ENCODE measurements at places on chromosomes 2 and 18.

DNA sequence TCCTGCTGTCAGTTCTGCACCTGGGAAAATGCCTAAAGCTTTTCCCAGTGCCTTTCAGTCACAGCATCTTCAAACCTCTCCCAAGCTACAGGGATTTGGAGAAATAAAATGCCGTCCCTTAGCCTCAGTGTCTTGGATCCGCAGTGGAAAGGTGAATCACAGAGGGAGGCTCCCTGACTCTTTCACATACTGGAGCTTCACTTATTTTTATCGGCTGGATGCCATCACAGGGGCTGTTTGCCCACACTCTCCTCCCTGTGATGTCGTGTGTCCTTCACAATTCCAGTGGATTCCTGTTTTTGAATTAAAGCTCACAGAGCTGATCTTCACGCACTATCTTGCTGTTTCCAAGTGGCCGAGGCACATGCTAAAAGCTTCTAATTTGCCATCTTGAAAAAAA, 1303.1 kb upstream of the DDX18 start:
- no peak for DNase-seq

DNA sequence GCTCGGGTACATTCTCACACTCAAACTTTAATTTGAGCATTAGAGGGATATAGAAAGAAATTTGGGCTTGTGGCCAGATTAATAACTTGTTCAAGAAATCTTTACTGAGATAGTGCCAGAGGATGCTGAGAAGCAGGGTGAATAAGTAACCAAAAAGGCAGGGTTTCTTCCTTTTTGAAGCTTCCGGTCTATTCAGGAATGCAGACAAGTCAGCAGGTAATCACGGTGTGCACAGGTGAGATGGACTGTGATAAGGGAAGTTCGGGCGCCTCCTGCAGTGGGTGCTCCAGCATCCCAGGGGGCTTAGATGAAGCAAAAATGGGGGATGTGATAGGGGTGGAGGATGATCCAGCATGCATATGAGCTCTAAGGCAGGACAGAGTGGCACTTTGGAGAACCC, 44.9 kb upstream of the CYP1B1 start:
- no peak for DNase-seq

DNA sequence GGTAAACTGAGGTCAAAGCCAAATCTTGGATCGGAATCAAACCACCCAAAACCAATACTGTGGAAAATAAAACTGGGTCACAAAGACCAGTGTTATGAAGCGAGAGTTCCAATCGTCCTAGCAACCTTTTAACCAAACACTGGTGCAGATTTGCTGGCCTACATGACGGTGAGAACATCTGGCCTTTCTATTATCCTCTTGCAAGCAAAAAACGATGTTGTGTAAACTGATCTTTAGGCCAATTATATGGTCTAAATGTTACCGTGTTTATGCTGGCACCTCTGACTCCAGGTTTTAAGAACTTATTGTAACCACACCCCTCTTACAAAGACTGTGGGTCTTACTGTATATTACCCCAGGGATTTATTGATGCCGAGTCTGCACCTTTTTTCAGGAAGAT, 145.9 kb downstream of the GFPT1 start:
- DNase-seq: no peak

- no peak for DNase-seq
These were observed 104.3 kb downstream of the NDUFA10 start for GRCh38 chr2:239920693-239921365.

- DNase-seq: peak; percentile 55
These were observed at the start of gene PAX3 for GRCh38 chr2:222298311-222299150. PAX3 (minus strand) TSS chr2:222298998; CDS start chr2:222298615, 383 bp downstream.

DNA sequence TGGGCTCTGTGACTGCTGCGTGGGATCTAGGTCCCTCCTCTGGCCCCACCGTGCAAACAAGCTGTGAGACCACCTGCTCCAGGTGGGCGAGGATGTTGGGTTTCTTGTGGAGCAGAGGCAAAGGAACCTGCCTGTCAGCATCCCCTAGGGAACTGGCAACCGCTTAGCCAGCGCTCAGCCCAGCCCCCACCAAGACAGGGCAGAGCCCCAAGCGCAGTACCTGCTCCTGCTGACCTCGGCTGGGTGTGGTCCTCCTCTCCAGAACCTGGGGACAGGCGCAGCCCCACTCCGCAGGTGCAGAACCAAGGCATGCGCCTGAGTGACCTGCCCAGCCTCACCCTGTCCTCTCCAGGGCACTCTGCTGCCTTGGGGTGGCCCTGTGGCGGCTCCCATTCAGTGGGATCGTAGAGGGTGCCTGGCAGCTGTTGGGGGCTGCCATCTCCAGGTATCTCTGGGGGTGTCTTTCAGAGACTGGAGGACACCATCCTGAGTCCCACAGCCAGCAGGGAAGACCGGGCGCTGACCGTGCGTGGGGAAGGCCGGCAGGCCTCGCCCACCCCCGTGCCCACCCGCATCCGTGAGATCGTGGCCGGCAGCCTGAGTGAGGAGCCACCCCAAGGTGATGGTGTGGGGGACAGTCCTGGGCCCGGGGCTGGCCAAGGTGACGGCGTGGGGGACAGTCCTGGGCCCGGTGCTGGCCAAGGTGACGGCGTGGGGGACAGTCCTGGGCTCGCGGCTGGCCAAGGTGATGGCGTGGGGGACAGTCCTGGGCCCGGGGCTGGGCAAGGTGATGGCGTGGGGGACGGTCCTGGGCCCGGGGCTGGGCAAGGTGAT, 12.3 kb downstream of the CROCC2 start:
- DNase-seq: peak; percentile 15

DNA sequence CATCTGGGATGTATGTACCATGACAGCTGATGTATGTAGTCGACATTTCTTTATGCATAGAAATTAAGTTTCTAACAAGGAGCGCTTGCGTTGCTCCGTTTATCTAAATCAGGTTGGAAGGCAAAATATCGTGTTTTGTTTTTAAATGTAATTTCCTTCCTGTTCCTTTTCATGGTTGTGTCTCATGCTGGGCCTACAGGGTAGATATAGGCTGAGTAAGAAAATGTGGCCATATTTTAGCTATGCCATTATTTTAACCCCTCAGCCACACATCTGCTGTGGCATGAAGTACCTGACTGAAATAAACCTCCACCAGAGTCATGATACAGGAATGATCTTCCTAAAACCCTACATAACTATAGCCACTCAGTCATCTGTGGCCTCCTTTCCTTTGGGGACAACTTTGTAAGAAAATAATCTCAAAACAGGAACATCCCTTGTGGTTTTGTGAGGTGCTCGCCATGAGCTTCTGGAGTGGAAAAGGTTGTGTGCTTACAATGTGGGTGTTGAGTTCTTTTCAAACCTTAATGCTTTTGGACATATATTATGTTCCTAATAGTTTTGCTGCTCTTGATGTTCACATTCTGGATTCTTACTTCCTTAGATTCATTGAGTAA, 214.3 kb downstream of the FAM210A start:
- DNase-seq: no peak

- peak; percentile 12 for DNase-seq
These were observed 11.4 kb upstream of the NEU4 start for GRCh38 chr2:241797441-241798080.

GRCh38 chr2:176130147-176130956, 847 bp downstream of the HOXD8 start:
- DNase-seq: peak; percentile 71

GRCh38 chr2:239400596-239401066, at the start of gene HDAC4:
HDAC4 (minus strand) TSS chr2:239401020; CDS start chr2:239352699, 48,321 bp downstream.
- no peak for DNase-seq
